ENCODE measurements at places on chromosomes 16 and 17.
A peak's percentile ranks its signal among the peaks of the same experiment; 100 is the strongest.

GRCh38 chr17:6959700-6960099, 36.1 kb upstream of the ALOX12 start:
- no peak for DNase-seq

- no peak for DNase-seq
Observed at GRCh38 chr16:70572050-70572925, 48.7 kb downstream of the SF3B3 start.

GRCh38 chr16:2520097-2520783, at the start of gene AMDHD2:
Gene AMDHD2, plus strand, starts transcription at chr16:2520371. Its CDS starts 88 bp downstream, at chr16:2520459.
- peak; percentile 90 for DNase-seq

DNA sequence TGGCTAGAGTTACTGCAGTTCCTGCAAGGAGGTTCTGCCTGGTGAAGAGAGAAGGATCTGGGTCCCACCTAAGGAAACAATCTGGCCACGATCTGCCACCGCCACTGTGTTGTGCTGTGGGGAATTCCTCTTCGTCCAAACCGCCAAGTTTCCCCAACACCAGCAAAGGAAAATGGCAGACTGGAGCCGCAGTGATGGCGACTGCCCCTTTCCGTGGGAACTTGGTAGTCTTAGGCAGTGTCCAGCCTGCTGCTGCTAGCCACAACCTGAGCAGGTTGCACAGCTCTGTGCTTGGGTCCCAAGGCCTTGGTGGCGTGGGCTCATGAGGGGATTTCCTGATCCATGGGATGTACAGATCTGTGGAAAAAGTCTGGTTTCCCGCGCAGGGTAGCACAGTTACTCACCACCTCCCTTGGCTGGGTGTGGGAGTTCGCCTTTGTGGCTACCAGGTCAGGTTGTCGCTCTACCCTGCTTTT, 28.6 kb downstream of the NFATC3 start:
- no peak for DNase-seq

- no peak for DNase-seq
Observed at GRCh38 chr17:1004769-1005295, 7.9 kb downstream of the TIMM22 start.

DNA sequence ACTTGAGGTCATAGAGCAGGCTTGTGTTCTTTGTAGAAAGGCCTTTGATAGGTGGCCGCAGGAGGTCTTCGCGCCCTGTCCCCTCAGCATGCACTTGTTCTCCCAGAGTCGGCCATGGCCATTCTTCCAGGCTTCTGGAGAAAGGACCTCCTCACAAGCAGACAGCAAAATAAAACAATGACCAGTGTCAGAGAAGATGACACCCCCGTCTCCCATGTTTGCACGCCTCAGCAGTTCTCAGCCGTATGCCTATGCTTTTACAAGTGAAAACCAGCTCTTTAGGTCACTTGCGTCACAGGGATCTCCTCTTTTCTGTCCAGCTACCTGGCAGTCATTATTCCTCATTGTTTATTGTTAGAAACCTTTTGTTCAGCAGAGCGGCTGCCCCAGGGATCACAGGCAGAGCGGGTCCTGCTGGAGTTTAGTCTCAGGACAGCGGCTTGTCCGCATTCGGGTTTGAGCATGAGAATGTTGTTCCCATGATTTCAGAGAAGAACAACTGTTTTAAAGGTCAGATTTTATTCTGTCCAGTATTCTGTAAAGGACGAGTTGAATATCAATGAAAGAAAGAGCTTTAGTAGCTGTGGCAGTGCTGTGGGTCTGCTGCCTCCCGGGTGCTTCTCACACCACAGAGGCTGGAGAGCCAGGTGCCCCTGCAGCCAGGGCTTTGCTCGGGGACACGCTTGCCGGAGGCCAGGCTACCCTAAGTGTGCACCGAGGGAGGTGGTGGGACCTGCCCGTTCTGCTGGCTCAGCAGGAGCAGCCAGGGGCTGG, 123.9 kb downstream of the RPTOR start:
- no peak for DNase-seq

- DNase-seq, result no peak
Observed at GRCh38 chr17:50560931-50561745, 623 bp downstream of the CACNA1G start.

- DNase-seq, result no peak
Observed at GRCh38 chr17:44601973-44602372, 44.7 kb downstream of the FZD2 start.

GRCh38 chr16:22888791-22889190, 74.8 kb downstream of the HS3ST2 start:
- DNase-seq, result no peak

GRCh38 chr17:1577182-1577581, 14.6 kb upstream of the PITPNA start:
- DNase-seq, result peak; percentile 92

DNA sequence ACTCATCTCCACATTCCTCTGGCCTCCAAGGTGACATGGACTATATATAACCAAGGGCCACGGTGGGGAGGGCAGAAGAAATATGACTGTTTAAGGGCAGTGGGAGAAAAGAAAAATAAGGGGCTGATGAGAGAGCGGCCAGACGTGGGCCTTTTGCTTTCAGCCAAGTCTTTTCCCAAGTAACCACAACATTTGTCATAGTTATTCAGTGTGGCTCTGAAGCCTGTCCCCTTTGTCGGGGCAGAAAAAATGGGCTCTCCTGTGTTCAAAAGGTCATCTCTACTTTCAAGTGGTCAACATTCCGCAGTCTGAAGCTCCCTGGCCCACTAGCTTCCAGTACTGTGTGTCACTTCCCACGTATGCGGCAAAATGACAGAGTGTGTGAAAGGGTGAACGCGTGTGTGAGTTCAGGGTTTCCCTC, 245.4 kb downstream of the NTN1 start:
- no peak for DNase-seq

- no peak for DNase-seq
Observed at GRCh38 chr17:16085066-16085699, 85.6 kb downstream of the TTC19 start.

DNA sequence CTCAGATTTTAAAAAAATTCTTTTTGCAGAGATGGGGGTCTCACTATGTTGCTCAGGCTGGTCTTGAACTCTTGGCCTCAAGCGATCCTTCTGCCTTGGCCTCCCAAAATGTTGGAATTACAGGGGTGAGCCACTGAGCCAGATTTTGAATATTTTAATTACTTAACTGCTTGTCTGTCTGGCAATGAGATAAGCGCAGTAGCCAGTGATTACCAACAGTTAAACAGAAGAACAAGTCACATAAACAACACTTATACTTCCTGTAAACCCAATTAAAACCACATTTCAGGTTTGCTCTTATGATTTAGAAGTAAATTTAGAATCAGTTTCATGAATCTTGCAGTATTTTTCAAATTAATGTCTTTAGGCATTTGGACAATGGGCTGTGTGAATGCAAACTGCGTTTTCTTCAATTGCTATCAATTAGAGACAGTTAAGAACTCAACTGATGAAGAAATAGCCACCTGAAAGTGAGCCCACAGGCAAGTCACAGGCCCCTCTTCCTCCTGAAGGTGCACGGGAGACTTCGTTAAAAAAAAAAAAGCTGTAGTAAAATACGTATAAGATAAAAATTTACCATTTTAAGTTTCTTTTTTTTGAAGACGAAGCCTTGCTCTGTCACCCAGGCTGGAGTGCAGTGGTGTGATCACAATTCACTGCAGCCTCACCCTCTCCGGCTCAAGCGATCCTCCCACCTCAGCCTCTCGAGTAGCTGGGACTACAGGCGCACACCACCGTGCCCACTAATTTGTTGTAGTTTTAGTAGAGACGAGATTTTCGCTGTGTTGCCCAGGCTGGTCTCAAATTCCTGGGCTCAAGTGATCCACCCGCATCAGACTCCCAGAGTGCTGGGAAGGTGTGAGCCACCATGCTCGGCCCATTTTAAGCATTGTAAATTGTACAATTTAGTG, 73.0 kb downstream of the PITPNC1 start:
- no peak for DNase-seq

DNA sequence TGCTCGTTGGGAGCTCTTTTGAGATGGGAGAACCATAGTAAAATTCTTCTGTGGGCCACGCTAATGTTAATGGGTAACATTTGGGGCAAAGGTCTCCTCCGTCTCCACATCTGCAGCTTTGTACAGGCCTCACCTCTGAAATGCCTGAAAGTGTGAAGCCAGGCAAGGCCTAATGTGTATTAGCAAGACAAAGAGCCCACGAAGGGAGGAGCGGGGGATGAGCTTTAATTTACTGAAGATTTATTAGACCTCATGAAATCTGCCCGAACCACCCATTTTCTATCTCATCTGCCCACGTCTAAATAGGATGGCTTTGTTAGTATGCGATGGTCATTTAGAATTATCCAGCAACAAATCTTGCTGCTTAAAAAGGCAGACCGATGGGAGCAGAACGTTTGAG, 408.9 kb downstream of the PMP22 start:
- no peak for DNase-seq

DNA sequence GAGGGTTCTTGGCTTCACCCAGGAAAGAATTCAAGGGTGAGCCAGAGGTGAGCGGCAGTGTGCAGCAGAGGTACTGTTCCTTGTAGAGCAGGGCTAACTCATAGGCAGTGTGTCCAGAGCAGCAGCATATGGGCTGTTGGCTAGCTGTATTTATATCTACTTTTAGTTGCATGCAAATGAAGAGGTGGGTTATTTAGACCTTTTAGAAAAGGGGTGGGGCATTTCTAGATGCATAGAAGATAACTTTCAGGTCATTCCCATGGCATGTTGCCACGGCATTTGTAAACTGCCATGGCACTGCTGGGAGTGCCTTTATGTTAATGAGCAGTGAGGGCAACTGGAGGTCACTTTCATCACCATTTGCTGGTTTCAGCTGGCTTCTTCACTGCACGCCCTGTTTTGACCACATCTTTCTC, 141.0 kb downstream of the STX8 start:
- DNase-seq, result no peak

GRCh38 chr16:58906981-58907715, 173.0 kb upstream of the GOT2 start:
- DNase-seq, result no peak

- DNase-seq, result no peak
Observed at GRCh38 chr17:66953630-66954020, 10.9 kb upstream of the CACNG4 start.

- DNase-seq, result no peak
Observed at GRCh38 chr16:1057252-1057932, 15.2 kb upstream of the SSTR5 start.

DNA sequence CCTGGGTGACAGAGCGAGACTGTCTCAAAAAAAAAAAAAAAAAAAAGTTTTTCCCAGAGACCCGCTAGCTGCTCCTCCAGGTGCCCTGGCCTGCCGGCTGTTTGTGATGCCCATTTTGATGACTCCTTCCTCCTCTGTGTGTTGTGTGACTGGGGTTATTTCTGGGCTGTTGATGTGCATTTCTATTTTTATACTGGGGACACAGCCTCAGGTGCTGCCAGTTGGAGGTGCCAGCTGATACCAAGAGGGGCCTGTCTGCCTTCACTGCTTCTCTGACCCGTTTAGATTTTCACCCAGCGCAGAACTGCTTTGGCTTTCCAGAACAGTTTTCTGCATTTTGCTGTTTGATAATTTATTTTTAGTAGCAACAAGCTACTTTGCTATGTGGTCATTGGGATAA, 6.7 kb downstream of the PLA2G15 start:
- no peak for DNase-seq

GRCh38 chr16:78551487-78552085, 452.1 kb downstream of the WWOX start:
- no peak for DNase-seq

DNA sequence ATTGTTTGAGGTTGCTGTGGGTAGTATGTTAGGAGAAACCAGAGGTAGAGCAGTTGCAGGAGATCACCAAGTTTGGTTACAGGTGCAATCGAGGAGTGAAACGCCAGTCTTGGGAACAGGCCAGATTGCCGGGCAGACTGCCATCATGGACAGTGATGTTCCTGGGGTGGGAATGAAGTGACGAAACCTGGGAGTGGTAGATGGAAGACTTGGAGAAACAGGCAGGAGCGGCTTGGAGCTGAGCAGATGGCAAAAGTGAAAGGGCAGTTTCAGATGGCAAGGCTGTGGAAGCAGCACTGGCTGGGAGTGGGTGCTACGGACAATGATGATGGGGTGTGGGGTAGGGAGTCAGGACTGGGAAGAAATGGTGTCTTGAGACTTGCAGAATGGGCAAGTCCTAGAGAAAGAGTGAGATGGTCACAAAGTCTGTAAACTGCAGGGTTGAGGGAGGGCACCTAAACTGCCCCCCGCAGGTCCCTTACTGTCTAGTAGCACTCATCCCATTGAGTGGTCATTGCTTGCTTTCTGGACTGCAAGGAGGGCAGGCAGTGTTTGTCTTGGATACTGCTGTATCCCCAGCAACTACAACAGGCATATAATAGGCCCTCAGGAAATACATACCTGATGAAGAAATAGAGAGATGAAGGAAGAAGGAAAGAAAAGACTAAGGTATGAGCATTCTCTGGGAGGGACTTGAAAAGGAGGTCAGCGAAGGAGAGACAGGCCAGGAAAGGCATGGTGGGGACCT, 29.5 kb upstream of the ULK2 start:
- DNase-seq, result peak; percentile 81

DNA sequence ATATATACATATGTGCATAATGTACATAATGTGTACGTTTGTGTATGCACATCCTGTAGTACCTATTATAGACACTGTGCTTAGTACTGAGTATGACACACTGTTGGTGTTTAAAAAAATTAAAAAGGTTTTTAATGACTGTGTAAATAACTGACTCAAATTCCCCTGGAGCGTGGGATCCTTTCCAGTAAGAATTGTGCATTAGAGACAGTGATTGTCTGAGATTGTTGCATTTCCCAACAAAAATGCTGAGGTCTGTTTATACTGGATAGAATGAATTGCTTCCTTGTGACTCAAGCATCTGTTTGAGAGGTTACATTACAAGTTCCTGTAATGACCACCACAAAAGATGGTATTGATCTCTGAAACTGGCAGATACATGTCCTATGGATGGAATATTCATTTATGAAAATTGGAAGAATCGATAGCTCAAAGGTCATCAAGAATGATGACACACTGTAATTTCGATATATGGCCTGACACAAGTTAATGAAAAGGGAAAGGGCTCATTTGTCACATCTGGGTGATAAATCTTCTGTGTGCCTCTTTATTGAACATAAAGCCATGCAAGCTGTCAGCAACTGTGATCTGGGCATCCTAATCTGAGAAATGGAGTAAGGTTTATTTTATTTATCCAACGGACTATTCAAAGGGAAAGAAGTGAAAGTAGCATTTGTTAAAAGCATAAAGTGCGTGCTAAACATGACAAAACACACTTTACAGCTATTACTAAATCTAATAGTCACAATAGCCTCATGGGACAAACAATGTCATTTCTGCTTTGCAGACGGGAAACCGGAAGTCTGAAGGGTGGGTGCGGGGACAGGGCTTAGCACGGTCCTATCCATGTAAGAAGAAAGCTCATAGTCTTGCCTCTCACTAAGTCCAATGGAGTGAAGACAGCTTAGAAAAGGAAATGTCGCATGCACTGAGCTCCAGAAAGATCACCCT, 228.8 kb downstream of the CDH11 start:
- no peak for DNase-seq

- DNase-seq, result no peak
Observed at GRCh38 chr17:74599448-74599939, 7.4 kb upstream of the CD300LD start.

- no peak for DNase-seq
Observed at GRCh38 chr17:49965524-49965909, 3.5 kb upstream of the DLX4 start.

GRCh38 chr17:74770498-74771318, 5.4 kb downstream of the NAT9 start:
- peak; percentile 77 for DNase-seq

- no peak for DNase-seq
Observed at GRCh38 chr17:5272322-5272721, 9.8 kb upstream of the RABEP1 start.

GRCh38 chr17:39598630-39599003, 9.1 kb downstream of the NEUROD2 start:
- no peak for DNase-seq
